ENCODE measurements at places on chromosomes 12 and 14. TPM values are rescaled to one million over a fixed set of nuclear protein-coding genes. Genes with fewer than 3 reads are reported as not detected.
A peak's percentile ranks its signal among the peaks of the same experiment; 100 is the strongest.

GRCh38 chr12:89351489-89352241, 636 bp downstream of the DUSP6 start:
- DNase-seq, result peak; percentile 44

The TTC7B gene
- 1.1 TPM for polyA plus RNA-seq

The HOXC13 gene
- polyA plus RNA-seq, result not detected

The OVCH1 gene
- not detected for polyA plus RNA-seq

DNA sequence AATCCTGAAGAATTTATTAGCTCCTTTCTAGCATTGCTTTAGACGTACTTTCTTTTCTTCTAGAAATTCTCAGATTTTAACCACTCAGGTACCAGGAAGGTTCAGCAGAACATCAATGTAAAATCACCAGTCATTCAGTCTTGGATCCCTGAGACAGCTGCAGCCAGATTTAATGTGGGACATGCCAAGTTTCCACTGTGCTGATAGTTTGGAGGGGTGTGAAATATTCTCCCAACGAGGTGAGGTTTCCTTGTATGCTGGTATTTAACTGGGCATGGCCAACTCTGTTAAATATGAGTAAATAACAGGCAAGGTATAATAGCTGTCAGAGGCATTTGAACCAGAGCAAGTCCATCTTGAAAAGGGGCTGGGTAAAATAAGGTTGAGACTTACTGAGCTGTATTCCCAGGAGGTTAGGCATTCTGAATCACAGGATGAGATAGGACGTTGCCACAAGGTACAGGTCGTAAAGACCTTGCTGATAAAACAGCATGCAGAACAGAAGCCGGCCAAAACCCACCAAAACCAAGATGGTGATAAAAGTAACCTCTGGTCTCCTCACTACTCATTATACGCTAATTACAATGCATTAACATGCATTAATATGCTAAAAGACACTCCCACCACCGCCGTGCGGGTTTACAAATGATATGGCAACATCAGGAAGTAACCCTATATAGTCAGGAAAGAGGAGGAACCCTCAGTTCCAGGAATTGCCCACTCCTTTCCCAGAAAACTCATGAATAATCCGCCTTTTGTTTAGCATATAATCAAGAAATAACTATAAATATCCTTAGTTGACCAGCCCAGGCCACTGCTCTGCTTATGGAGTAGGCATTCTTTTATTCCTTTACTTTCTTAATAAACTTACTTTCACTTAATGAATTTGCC, 75.2 kb upstream of the RASSF8 start:
- DNase-seq, result no peak

The SELPLG gene
- polyA plus RNA-seq, result 815 TPM

The BCL2L14 gene
- not detected for polyA plus RNA-seq

The RCOR1 gene
- 0.63 TPM for polyA plus RNA-seq

The EIF2S3B gene
- polyA plus RNA-seq, result 0.29 TPM

The LTB4R2 gene
- 4.9 TPM for polyA plus RNA-seq

DNA sequence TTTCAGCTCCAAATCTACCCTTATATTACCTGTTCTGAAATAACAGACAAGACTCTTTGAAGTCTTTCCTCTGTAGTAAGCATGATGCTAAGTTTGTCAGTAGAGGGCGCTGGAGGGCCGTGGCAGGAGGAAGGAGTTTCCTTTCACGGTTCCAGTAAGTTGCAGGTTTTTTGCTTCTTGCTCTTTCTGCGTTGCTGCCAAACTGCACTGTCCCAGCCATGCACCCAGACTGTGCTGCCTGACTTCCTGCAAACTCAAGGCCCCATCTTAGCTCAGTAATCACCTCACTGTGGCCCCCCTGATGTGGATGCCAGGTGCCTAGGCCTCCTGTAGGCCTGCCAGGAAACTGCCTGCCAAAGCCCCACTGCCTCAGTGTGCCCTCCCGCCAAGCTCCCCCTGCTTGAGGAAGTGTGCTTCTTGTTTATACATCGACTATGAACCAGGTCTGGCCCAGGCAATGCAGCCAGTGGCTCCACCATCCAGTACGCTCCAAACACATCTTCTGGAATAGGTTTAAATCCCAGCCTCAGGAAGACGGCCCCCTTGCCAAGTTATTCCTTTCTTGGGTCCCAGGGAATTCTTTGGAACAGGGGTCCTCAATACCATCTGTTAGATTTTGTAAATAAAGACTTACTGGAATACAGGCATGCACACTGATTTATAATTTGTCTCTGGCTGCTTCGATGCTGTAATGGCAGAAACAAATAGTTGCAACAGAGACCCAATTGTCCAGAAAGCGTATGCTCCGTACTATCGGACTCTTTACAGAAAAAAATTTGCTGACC, 193.7 kb upstream of the LRIG3 start:
- no peak for DNase-seq

The IGF1 gene
- not detected for polyA plus RNA-seq

DNA sequence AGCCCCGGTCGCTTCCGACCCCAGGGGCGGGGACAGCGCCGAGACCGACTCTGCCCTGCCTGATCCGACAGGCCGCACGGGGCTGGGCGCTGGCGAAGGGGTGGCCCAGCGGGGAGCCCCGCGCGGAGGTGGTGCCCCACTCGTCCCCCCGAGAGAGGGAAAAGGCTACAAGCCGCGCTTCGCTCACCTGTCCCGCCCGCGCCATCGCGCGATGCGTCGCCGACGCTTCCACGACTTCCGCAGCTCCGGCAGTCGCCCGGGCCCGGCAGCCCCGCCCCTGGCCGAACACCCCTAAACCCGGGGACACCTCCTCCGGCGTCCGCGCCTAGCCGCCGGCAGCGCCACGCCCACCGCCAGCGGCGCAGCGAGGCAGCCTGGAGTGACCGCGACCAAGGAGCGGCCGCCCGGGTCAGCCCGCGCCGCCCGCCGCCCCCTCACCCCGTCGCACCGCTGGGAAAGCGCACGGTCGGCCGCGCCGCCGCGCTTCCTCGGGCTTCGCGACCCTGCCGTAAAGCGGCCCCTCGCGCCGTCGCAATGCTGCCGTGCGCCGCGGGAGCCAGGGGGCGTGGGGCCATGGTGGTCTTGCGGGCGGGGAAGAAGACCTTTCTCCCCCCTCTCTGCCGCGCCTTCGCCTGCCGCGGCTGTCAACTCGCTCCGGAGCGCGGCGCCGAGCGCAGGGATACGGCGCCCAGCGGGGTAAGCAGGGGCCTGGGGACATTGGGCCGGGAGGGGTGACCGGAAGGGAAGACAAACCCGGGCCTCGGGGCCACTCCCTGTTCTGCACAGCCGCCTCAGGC, at the start of the genes BAG5 and COA8:
BAG5 (minus strand) TSS at position 229 of the 797 bp plus-strand sequence. CDS start 1,493 bp downstream, outside the sequence.
COA8 (plus strand) TSS at position 532 of the 797 bp plus-strand sequence; CDS start at position 574, 42 bp downstream.
- DNase-seq, result peak; percentile 88

DNA sequence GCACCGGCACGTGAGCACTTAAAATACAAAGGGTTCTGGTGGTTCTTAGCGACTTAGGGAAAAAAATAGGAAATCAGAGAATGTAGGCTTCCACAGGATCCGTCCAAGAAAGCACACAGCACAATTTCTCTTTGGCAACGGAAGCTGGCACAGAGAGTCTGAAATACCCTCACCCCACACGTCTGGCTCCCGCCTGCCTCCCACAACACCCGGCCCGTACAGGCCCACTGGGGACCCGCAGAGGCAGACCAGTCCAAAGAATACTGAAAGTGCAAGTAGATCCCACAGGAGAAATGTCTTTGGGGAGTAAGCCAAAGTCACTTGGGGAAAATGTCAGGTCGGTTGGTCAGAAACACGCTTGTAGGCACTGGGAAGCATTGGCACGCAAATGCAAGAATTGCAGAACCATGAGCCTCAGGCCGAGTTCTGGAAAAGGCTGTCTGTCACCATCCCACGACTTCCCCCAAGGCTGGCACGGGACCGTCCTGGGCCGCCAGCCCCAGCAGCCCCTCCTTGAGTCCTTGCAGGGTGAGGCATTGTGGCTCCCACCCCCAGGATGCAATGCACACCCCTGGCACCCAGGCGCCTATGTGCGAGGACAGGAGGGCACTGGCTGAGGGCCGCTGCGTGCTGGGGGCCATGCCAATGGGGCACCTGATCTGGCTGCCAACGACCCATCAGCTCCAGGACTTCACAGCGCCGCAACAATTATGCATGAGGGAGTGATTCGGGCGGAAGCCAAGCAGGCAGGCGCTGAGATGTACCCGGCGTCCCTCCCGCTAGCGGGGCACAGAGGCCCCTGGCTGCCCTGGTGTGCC, 29.7 kb downstream of the CHGA start:
- DNase-seq, result no peak

The KRT74 gene
- polyA plus RNA-seq, result not detected

GRCh38 chr12:27619308-27619707, 76.9 kb upstream of the REP15 start:
- no peak for DNase-seq

Measured in immature natural killer cell (primary cell).